ENCODE measurements at places on chromosomes 6 and 20.
A peak's percentile ranks its signal among the peaks of the same experiment; 100 is the strongest.

DNA sequence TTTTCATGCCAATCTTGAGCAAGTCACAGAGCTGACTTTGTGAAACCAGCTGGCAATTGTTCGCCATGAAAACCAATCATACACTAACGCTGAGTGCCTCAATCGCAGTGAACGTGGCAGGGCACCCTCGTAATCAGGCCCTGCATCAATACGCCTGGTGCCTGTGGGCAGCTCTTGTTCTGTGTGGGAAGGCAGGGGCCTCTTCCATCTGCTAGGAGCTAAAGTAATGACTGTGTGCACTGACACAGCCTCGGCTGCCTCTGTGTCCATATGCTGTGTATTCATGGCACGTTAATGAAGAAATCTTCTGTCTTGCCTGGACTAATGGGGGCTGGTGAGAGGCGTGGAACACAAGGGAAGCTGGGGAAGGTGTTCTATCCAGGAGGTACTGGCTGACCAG, 27.8 kb upstream of the SYNDIG1 start:
- DNase-seq, result no peak
- H3K36me3 ChIP-seq, result no peaks in the 10 kb centered on the region
- H3K4me1 ChIP-seq, result no peaks in the 10 kb centered on the region
- no peak overlapping the region for H3K27ac ChIP-seq
- no peak overlapping the region for H3K4me3 ChIP-seq

GRCh38 chr6:113695516-113695915, 161.6 kb upstream of the MARCKS start:
- no peak overlapping the region for H3K4me3 ChIP-seq
- no peak for DNase-seq
- no peaks in the 10 kb centered on the region for H3K4me1 ChIP-seq
- H3K27me3 ChIP-seq, result no peaks in the 10 kb centered on the region

- H3K27me3 ChIP-seq, result no peaks in the 10 kb centered on the region
- no peak overlapping the region for H3K4me3 ChIP-seq
- H3K27ac ChIP-seq, result no peak overlapping the region
- DNase-seq, result no peak
- peaks cover 13% of the 10 kb centered on the region for H3K4me1 ChIP-seq
Observed at GRCh38 chr20:17566345-17566744, 3.5 kb upstream of the DSTN start.

GRCh38 chr20:49883246-49883802, 32.0 kb downstream of the SPATA2 start:
- H3K4me3 ChIP-seq, result no peak overlapping the region
- H3K4me1 ChIP-seq, result peaks cover 9% of the 10 kb centered on the region
- H3K27me3 ChIP-seq, result no peaks in the 10 kb centered on the region
- no peak overlapping the region for H3K27ac ChIP-seq
- no peak for DNase-seq

- no peak overlapping the region for H3K4me3 ChIP-seq
- H3K36me3 ChIP-seq, result peaks cover 5% of the 10 kb centered on the region
- no peaks in the 10 kb centered on the region for H3K27me3 ChIP-seq
- DNase-seq, result no peak
- H3K4me1 ChIP-seq, result no peaks in the 10 kb centered on the region
- H3K27ac ChIP-seq, result no peak overlapping the region
Observed at GRCh38 chr20:41350408-41350962, 9.9 kb downstream of the LPIN3 start.

GRCh38 chr6:139872665-139873064, 498.2 kb upstream of the CITED2 start:
- no peak for DNase-seq
- no peaks in the 10 kb centered on the region for H3K36me3 ChIP-seq
- H3K4me3 ChIP-seq, result no peak overlapping the region
- no peaks in the 10 kb centered on the region for H3K27me3 ChIP-seq
- no peaks in the 10 kb centered on the region for H3K4me1 ChIP-seq

DNA sequence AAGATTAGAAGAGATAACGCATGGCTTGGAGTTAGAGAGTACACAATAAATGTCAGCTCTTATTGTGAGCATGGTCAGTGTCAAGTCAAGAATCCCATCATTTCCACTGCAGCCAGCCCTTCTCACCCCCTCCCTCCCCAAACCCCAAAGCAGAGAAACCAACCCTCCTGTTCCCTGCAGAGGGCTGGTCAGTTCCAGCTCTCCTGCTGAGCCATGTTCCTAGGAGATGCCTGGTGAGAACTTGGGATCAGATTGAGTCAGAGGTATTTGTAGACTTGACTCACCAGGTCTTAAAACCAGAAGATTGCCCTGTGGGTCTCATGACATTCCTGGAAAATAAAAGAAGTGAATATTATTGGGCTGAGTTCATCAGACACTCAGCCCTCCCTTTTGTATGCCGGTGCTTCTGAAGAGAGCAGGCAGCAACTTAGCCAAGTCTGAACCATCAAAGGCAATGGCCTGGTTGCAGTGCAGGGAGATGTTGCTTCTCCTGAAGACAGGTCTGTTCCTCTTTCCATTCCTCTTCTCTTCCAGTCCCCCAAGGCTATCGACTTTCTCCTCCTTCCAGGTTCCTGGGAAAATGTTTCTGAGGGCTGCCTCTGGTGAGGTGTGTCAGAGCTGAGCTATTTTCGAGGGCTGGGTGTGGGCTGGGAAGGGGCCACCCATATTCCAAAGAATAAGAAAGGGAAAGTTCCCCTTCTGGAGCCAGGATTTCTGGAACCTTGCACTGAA, 278.2 kb upstream of the SUPT3H start:
- no peak overlapping the region for H3K27ac ChIP-seq
- no peaks in the 10 kb centered on the region for H3K4me1 ChIP-seq
- no peak overlapping the region for H3K4me3 ChIP-seq
- DNase-seq, result no peak
- H3K27me3 ChIP-seq, result no peaks in the 10 kb centered on the region

DNA sequence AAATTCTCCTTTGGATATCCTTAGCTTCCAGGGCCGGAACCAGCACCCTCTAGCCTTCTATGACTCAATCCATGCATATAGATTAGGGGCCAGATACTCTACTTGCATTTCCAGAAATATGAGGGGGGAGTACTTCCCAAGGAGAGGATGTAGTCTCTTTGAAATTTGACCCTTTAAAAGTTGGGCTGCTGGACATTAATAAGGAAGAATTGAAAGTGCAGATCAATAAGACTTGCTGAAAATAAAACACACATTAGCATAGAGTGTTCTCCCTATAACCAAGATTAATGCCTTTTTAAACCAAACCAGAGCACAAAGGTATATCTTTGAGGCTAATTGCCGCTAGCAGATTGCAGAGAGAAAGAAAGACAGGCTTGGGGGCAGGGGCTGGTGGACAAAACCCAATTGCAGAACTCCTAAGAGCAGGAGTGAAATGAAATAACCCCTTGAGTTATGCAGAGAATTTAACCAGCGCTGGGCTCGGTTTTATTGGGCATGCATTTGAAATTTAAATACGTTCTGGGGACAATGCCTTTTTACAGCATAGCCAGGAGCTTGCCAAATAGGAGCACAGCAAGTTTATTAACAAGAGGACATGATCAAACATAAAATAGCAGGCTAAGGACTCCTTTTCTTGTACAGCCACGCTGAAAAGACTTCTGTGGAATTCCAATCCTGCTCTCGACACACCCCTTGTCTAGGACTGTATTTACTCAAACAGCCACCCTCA, 108.2 kb upstream of the SALL4 start:
- H3K27ac ChIP-seq, result no peak overlapping the region
- no peak for DNase-seq
- H3K4me3 ChIP-seq, result no peak overlapping the region
- no peaks in the 10 kb centered on the region for H3K36me3 ChIP-seq
- H3K27me3 ChIP-seq, result no peaks in the 10 kb centered on the region

DNA sequence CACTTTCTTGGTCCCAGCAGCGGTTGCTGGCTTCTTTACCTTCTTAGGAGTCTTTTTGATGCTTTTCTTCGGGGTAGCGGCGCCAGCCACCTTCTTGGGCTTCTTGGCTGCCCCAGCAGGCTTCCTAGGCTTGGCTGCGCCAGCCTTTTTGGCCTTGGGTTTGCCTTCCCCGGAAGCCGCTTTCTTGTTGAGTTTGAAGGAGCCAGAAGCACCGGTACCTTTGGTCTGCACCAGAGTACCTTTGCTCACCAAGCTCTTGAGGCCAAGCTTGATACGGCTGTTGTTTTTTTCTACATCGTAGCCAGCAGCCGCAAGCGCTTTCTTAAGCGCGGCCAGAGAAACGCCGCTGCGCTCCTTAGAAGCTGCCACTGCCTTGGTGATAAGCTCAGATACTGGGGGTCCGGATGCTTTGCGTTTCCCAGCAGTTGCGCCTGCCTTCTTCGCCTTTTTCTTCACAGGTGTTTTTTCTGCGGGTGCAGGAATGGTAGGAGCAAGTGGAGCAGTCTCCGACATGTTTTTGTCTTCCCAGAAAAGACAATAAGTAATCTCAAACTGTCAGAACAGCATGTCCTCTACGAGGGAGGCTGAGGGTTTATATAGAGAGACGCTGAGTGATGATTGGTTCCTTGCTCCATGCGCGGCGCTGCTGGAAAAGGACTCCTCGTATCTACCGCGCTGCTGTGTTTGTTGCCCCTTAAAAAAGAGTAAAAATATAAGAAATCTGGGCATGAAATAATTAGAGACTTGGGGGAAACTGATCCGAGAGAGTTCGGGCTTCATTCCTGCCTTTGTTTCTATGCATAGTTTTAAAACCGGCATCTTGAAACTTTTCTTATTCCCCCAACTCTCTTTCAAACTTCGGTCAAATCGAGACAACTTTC, 130.3 kb upstream of the BTN3A2 start:
- peaks cover 15% of the 10 kb centered on the region for H3K4me1 ChIP-seq
- no peaks in the 10 kb centered on the region for H3K27me3 ChIP-seq
- H3K36me3 ChIP-seq, result no peaks in the 10 kb centered on the region
- H3K4me3 ChIP-seq, result peak overlapping the region; percentile 65
- DNase-seq, result no peak

DNA sequence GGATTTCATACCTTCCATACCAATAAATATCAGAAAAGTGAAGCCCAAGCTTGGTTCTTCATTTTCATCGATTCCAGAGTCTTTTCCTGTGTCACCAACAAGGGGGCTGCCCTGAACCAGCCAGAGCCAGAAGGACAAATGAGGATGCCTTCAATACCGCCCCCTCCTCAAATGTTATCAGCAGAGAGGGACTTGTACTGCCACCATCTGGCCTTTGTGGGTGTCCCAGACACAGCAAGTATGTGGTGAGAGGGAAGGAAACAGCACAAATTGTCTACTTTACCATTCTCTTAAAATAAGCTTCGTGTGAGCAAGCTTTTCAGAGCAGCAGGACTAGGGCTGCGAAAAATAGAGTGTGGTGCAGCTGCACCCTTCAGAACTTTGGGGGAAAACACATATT, 165.3 kb downstream of the SOBP start:
- no peaks in the 10 kb centered on the region for H3K27me3 ChIP-seq
- no peaks in the 10 kb centered on the region for H3K36me3 ChIP-seq

GRCh38 chr6:145086197-145086596, 649.1 kb downstream of the EPM2A start:
- H3K27ac ChIP-seq, result no peak overlapping the region
- no peak for DNase-seq
- H3K27me3 ChIP-seq, result no peaks in the 10 kb centered on the region
- no peak overlapping the region for H3K4me3 ChIP-seq

- no peaks in the 10 kb centered on the region for H3K27me3 ChIP-seq
- no peak overlapping the region for H3K27ac ChIP-seq
- no peaks in the 10 kb centered on the region for H3K4me1 ChIP-seq
- H3K36me3 ChIP-seq, result no peaks in the 10 kb centered on the region
- no peak overlapping the region for H3K4me3 ChIP-seq
- no peak for DNase-seq
Observed at GRCh38 chr20:53550280-53551187, 43.1 kb downstream of the ZNF217 start.

GRCh38 chr6:108074057-108074358, 533 bp downstream of the OSTM1 start:
- DNase-seq, result no peak
- H3K27me3 ChIP-seq, result no peaks in the 10 kb centered on the region
- H3K4me1 ChIP-seq, result peaks cover 32% of the 10 kb centered on the region
- H3K27ac ChIP-seq, result peak overlapping the region; percentile 89
- peak overlapping the region; percentile 99 for H3K4me3 ChIP-seq

GRCh38 chr20:21027569-21027968, 78.6 kb downstream of the LINC00237 start:
- no peak for DNase-seq
- H3K4me1 ChIP-seq, result no peaks in the 10 kb centered on the region
- no peaks in the 10 kb centered on the region for H3K36me3 ChIP-seq
- H3K27ac ChIP-seq, result no peak overlapping the region
- no peak overlapping the region for H3K4me3 ChIP-seq
- H3K27me3 ChIP-seq, result no peaks in the 10 kb centered on the region

DNA sequence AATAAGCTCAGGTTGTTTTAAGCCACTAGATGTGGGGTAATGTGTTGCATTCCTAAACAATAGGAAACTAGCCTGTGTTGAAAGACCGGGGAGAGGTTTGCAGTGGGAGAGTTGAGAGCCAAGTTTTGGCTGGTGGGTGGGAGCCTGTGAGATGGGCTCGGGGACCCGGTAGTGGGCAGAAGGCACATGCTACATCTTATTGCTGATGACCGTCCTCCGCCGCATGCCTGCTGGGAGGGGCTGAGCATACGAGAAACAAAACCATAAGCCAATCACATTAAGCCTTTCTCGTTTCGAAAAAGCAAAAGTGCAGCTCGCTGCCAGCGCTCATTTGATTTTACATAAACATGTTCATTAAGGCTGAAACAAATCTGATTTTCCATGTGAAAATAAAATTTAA, 57.4 kb upstream of the MPC1 start:
- no peak overlapping the region for H3K4me3 ChIP-seq
- no peak overlapping the region for H3K27ac ChIP-seq
- peaks cover 38% of the 10 kb centered on the region for H3K36me3 ChIP-seq
- no peaks in the 10 kb centered on the region for H3K27me3 ChIP-seq
- no peaks in the 10 kb centered on the region for H3K4me1 ChIP-seq
- no peak for DNase-seq

GRCh38 chr6:17001188-17001587, 100.7 kb upstream of the STMND1 start:
- no peak overlapping the region for H3K4me3 ChIP-seq
- no peak for DNase-seq
- no peak overlapping the region for H3K27ac ChIP-seq
- no peaks in the 10 kb centered on the region for H3K4me1 ChIP-seq
- H3K36me3 ChIP-seq, result no peaks in the 10 kb centered on the region

DNA sequence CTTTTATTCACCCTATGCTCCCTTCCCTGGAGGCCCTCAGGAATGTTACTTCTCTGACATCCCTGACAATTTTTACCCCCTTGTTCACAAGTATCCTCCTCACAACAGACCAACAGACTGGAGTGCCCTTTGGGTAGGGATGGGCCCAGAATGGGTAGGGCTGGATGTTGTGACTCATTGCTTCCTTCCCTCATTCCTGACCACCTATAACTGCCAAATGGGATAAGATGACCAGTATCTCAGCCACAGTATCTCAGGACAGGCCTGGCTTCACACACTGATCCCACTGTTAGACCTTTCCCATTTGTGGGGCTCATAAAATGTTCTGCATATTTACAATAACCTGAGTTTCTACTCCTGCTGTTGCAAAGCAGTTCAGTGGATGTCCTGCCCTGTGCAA, 223.0 kb upstream of the LRFN2 start:
- DNase-seq, result no peak
- H3K4me1 ChIP-seq, result peaks cover 10% of the 10 kb centered on the region
- no peak overlapping the region for H3K4me3 ChIP-seq
- H3K36me3 ChIP-seq, result no peaks in the 10 kb centered on the region
- H3K27me3 ChIP-seq, result no peaks in the 10 kb centered on the region

- DNase-seq, result no peak
- no peaks in the 10 kb centered on the region for H3K4me1 ChIP-seq
- H3K4me3 ChIP-seq, result no peak overlapping the region
- no peaks in the 10 kb centered on the region for H3K36me3 ChIP-seq
- no peaks in the 10 kb centered on the region for H3K27me3 ChIP-seq
- H3K27ac ChIP-seq, result no peak overlapping the region
Observed at GRCh38 chr6:148967011-148967520, 220.2 kb downstream of the UST start.

Data from esophagus squamous epithelium (tissue), 5 donors.